ENCODE measurements at places on chromosomes 3 and 15. TPM values are rescaled to one million over a fixed set of nuclear protein-coding genes. Genes with fewer than 3 reads are reported as not detected.

Gene EHD4
- 29.7 TPM for total RNA-seq

Gene PLS1
- total RNA-seq: 14.8 TPM

Gene MASP1
- 5.5 TPM for total RNA-seq

Gene CCR9
- total RNA-seq: not detected

Gene CLPX
- 37.9 TPM for total RNA-seq

Gene CHRNA3
- total RNA-seq: not detected

- no peaks in the 10 kb centered on the region for H3K4me1 ChIP-seq
- H3K27ac ChIP-seq: no peak overlapping the region
- no peak for DNase-seq
- H3K36me3 ChIP-seq: no peaks in the 10 kb centered on the region
- H3K4me3 ChIP-seq: no peak overlapping the region
- H3K27me3 ChIP-seq: no peaks in the 10 kb centered on the region
These were observed 33.0 kb downstream of the CCDC39 start for GRCh38 chr3:180646187-180646790.

GRCh38 chr3:126341755-126342150 lies 15.5 kb downstream of the KLF15 start:
- no peak for DNase-seq
- H3K27me3 ChIP-seq: no peaks in the 10 kb centered on the region
- H3K36me3 ChIP-seq: no peaks in the 10 kb centered on the region
- H3K4me1 ChIP-seq: no peaks in the 10 kb centered on the region
- H3K4me3 ChIP-seq: no peak overlapping the region

DNA sequence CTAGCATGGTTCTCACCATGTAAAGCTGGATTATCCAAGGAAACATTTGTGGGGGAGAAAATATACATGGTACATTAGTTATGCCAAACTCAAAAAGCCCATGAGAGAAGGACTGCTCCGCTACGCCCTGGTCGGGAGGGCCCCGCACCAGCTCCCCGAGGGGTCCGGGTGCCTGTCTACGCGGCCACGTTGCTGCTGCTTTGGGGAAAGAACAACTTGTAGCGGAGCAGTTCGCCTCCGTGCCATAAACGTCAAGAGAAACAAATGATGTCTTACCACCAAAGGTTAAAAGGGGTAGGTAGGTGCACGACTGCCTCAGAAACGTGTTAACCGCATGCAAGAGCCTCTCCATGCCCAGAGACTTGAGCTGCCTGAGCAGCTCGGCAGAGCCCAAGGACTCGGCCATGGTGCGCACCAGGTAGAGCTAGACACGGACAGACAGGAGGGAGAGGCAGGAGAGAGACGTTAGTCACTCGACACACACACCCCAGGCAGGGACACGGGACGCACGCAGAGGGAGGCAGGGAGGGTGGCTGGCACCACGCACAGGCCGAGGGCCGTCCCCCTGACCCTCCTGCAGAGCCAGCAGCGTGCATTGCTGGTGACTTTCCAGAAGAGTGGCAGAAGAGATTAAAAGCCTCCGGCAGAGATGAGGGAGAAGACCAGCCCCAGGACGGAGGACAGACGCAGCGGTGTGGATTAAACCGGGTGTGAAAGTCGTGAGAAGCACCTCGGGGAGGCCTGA lies 63.4 kb downstream of the CYFIP1 start:
- no peak overlapping the region for H3K4me3 ChIP-seq
- no peaks in the 10 kb centered on the region for H3K27me3 ChIP-seq
- DNase-seq: no peak
- no peak overlapping the region for H3K27ac ChIP-seq
- H3K4me1 ChIP-seq: no peaks in the 10 kb centered on the region

DNA sequence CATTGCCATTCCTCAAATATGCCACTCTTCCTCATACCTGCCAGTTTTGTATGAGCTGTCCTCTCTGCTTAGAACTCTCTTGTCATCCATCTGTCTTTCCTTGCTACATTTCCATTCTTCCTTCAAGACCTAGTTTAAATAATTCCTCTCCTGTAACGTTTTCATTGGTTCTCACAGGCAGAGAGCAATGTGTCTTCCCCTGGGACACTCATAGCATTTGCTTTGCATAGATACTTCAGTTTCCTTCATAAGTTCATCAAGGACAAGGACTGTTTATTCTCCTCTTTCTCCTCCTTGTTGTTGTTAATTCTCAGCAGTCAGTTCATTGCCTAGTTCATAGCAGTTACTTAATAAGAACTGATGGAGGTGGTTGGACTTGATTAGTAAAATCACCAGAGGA lies 10.5 kb downstream of the NR2C2 start:
- peaks cover 28% of the 10 kb centered on the region for H3K4me1 ChIP-seq
- H3K27me3 ChIP-seq: no peaks in the 10 kb centered on the region
- no peak overlapping the region for H3K4me3 ChIP-seq
- DNase-seq: no peak

DNA sequence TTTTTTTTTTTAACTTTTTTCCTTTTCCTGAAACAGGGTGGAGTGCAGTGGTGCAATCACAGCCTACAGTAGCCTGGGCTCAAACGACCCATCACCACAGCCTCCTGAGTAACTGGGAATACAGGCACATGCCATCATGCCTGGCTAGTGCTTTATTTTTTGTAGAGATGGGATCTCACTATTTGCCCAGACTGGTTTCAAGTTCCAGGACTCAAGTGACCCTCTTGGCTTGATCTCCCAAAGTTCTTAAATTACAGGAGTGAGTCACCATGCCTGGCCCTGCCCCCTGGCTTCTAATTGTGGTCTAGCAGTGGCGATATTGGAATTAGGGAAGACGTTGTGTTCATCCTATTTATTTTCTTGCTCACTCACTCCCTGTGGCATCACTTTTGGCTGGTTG lies 1138.4 kb downstream of the SI start:
- DNase-seq: no peak
- no peaks in the 10 kb centered on the region for H3K4me1 ChIP-seq
- H3K27me3 ChIP-seq: no peaks in the 10 kb centered on the region
- H3K27ac ChIP-seq: no peak overlapping the region
- no peak overlapping the region for H3K4me3 ChIP-seq

DNA sequence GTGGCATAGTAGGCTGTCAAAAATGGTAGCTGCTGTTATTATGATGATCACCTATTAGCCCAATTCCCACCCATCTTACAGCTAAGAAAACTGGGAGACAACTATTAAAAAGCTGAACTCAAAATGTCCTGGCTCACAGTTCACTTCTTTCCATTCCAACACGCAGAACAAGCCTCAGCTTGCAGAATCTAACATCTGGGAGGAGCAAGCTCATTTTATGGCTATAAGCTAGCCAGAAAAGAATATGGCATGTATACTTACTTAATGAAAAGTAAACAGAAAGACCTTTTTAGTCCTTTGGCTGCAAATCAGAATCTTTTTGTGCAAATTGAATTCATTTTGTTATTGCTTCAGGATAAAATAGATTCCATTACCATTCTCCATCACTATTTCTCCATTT lies 34.8 kb upstream of the CFAP20DC start:
- no peaks in the 10 kb centered on the region for H3K36me3 ChIP-seq
- H3K27me3 ChIP-seq: no peaks in the 10 kb centered on the region
- no peak for DNase-seq
- H3K4me3 ChIP-seq: no peak overlapping the region
- H3K4me1 ChIP-seq: no peaks in the 10 kb centered on the region

GRCh38 chr15:89321521-89322410 lies 12.9 kb downstream of the POLG start:
- peaks cover 93% of the 10 kb centered on the region for H3K36me3 ChIP-seq
- no peak overlapping the region for H3K4me3 ChIP-seq

GRCh38 chr15:75232252-75232813 lies 25.8 kb upstream of the GOLGA6C start:
- H3K4me3 ChIP-seq: no peak overlapping the region
- no peaks in the 10 kb centered on the region for H3K36me3 ChIP-seq
- H3K27me3 ChIP-seq: no peaks in the 10 kb centered on the region
- H3K4me1 ChIP-seq: no peaks in the 10 kb centered on the region

DNA sequence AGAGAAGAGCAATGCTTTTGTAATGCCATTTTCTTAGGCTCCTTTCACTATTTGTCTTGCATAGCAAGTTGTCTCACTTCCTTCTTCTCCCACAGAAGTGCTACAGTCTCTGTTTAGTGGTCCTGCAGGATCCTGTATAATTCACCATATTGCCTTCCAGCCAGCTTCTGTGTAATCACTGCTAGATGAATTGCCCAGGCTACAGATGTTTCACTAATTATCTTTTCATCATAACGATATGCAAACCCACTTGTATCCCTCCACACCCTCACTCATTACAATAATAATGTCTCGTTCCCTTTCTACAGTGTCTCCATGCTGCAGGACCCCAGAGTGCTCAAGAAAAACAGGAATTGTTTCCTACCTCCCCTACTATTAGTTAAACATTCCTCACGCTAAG lies 402.9 kb downstream of the TBL1XR1 start:
- no peaks in the 10 kb centered on the region for H3K27me3 ChIP-seq
- no peaks in the 10 kb centered on the region for H3K4me1 ChIP-seq
- no peaks in the 10 kb centered on the region for H3K36me3 ChIP-seq

DNA sequence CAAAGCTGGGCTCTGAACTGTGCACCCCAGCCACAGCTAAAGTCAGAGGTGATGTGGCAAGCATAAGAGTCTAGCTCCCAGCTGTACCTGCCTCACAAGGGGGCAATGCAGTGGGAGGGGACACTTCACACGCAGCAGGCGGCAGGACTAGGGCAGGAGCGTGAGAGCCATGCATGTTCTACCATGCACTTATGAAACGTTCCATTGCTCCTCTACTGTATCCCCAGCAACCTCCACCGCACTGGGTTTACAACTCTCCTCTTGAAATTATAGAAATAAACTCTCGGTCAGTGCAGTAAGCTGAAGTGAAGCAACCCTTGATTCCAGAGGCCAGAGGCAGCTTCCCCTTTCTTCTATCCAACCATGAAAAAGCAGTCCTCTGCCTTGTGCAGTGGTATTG lies 298.6 kb upstream of the STT3B start:
- no peaks in the 10 kb centered on the region for H3K4me1 ChIP-seq
- no peak overlapping the region for H3K27ac ChIP-seq
- no peaks in the 10 kb centered on the region for H3K27me3 ChIP-seq
- no peak for DNase-seq
- no peaks in the 10 kb centered on the region for H3K36me3 ChIP-seq

- no peaks in the 10 kb centered on the region for H3K36me3 ChIP-seq
- no peaks in the 10 kb centered on the region for H3K27me3 ChIP-seq
- DNase-seq: no peak
- H3K4me3 ChIP-seq: no peak overlapping the region
- H3K4me1 ChIP-seq: peaks cover 17% of the 10 kb centered on the region
These were observed 358.9 kb downstream of the RBMS3 start for GRCh38 chr3:29639578-29640290.

- H3K27ac ChIP-seq: no peak overlapping the region
- H3K4me3 ChIP-seq: no peak overlapping the region
- peaks cover 36% of the 10 kb centered on the region for H3K4me1 ChIP-seq
- no peaks in the 10 kb centered on the region for H3K27me3 ChIP-seq
- no peak for DNase-seq
- no peaks in the 10 kb centered on the region for H3K36me3 ChIP-seq
These were observed 75.2 kb downstream of the LSM3 start for GRCh38 chr3:14253707-14254382.

GRCh38 chr3:29614954-29615353 lies 334.1 kb downstream of the RBMS3 start:
- no peak overlapping the region for H3K4me3 ChIP-seq
- H3K4me1 ChIP-seq: peaks cover 19% of the 10 kb centered on the region
- DNase-seq: no peak
- no peaks in the 10 kb centered on the region for H3K36me3 ChIP-seq
- no peak overlapping the region for H3K27ac ChIP-seq

DNA sequence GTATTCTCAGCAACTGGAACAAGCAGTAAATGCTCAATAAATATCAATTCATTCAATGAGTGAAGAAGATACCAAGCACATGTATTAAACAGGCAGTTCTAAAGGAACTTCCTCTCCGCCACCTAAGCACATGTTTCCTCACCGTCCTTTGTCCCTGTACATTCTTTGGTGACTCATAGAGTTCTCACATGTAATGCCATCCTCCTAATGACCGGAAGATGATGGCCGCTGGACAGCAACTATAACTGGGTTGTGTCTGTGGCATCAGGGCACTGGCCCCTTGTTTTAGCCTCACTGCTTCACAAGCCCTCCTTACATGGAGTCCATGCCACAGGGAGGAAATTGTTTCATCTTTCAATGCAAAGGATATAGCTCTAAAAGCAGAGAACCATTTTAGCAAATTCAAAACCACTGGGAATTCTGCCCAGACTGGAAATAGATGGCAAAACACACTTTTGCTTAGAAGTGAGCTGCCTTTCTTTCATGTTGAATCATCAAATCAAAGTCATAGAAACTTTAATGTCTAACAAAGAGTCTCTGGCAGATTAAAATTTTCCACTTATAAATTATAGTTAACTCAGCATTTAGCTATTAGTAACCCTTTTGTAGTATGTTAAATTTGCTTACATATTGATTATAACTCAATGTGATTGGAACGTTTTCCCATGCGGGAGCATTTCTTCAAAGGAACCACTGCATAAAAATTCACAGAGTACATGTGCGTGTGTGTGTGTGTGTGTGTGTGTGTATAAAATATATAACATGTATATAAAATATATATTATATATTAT lies 74.1 kb downstream of the GAP43 start:
- H3K4me1 ChIP-seq: no peaks in the 10 kb centered on the region
- no peak overlapping the region for H3K27ac ChIP-seq
- no peaks in the 10 kb centered on the region for H3K36me3 ChIP-seq
- no peak for DNase-seq

DNA sequence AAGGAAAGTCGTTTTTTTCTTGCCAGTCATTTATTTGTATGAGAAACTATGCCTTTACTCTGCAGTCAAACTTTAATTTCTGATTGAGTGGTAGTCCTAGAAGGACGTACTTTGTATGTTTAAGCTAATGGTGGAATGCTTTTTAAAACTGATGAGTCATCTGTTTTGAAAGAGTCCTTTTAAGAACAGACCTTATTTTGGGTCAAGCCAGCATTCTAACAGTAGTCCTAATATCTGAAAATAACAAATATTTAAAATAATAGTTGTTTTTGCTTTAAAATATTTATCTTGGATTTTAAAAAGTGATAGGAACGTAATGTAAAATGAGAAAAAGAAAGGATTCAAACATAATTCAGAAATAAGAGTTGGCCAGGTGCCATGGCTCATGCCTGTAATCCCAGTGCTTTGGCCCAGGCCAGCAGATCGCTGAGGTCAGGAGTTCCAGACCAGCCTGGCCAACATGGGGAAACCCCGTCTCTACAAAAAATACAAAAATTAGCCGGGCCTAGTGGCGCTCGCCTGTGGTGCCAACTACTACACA lies 1.3 kb upstream of the LRRC58 start:
- H3K27me3 ChIP-seq: no peaks in the 10 kb centered on the region
- peaks cover 18% of the 10 kb centered on the region for H3K4me1 ChIP-seq
- H3K36me3 ChIP-seq: no peaks in the 10 kb centered on the region
- no peak overlapping the region for H3K4me3 ChIP-seq

- no peak overlapping the region for H3K4me3 ChIP-seq
- H3K36me3 ChIP-seq: no peaks in the 10 kb centered on the region
- H3K27ac ChIP-seq: no peak overlapping the region
- no peaks in the 10 kb centered on the region for H3K27me3 ChIP-seq
These were observed 65.7 kb downstream of the RASA2 start for GRCh38 chr3:141552440-141552991.

Measured in thyroid gland (tissue), 4 donors.